ENCODE measurements at places on chromosomes 5 and 9.
A peak's percentile ranks its signal among the peaks of the same experiment; 100 is the strongest.

- DNase-seq, result no peak
Measured at GRCh38 chr9:98864281-98865174, 57.1 kb downstream of the GALNT12 start.

DNA sequence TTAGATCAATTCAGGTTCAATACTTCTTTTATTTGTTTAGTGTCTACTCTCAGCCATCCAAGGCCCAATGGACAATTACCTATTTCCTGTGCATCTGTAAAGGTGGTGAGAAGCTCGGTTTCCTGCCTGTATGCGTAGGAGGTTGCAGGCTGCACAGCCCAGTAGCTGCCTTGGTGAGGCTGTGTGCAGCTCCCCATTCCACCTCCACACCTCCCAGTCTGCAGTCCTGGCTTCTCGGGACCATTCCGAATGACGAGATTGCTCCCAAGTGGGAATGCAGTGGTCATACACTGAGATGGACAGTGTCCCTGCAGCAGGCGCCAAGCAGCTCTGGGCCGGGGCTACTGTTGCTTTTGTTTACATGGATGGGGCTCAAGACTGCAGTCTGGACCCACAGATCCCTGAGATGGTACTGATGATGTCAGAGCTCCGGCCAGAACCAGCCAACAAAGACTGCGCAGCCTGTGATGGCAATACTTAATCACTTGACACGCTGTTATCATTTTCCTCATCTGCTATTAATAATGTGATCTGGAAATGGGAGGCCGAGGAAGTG, 206.1 kb upstream of the IRX1 start:
- no peak for DNase-seq

GRCh38 chr5:145825751-145826180, 9.4 kb downstream of the PRELID2 start:
- peak; percentile 8 for DNase-seq

DNA sequence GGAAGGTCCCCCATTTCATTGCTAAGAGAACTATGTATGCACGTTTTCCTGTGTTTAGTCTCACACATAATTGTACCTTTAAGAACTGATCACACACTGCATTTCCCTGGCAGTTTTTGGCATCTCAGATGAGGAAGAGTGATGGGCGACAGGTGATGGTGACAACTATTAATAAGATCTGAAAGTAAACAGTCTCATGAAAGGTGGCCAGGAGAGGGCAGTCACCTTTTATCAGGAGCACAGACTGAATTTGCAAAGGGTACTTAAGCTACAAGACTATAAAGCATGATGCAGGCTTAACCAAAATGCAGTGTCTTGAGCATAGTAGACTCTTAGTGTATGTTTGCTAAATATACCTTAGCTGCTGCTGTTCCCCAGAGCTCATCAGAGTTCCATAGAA, 91.5 kb downstream of the GHR start:
- DNase-seq, result no peak

DNA sequence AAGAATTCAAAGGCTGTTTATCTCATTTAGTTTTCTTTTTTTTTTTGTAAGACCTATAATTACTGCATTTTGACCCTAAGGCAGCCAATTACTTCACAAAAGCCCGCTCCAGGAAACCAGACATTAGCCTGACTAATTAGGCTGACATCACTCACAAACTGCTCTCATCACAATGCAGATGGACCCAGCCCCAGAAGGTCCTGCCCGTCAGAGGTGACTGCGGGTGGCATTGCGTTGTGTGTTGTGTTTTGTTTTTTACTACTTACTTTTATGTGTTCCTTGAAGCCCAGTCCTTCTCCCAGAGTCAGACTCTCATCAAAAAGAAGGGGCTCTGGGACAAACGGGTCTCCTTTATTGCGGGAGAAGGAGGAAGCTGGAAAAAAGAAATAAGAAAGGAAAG, 172.2 kb downstream of the HSD17B3 start:
- no peak for DNase-seq

DNA sequence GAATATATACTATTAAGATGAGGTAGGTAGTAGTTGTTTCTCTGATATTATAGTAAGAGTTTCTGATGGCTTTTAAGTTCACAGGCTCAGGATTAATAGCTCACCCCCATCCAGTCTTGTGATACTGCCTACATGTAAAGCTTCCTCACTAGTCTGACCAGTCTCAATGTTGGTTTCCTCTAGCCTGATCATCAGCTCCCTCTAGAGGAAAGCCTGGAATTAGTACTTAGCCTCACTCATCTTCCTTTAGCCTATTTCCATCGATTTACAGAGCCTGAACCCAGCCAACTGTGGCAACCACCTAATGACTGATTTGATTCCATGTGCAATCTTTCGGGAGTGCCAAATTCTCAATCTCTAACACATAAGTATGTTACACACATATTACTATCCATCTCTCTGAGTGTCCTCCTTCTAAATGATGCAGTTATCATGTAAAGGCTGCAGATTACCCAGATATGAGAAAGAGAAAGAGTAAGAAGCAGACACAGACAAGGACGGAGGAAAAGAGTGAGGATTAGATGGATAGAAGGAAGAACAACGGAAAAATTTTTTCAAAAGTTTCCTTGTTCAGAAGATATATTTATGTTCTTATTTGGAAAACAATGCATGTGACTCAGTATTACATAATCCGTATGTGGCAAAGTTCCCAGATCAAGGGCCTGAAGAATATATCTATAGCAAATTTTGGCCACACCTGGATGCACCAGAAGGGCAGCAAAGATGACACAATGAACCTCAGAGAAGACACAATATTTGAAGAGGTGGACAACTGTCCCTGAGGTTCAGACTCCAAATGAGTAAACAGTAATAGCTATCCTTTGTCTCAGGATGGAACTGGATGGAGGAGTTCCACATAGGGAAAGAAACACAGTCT, 333.7 kb downstream of the ELAVL2 start:
- no peak for DNase-seq

Data from HL-60 (cell line).